Neural crest cell (in vitro differentiated cells): ENCODE measurements at places on chromosomes 4 and X. TPM values are rescaled to one million over a fixed set of nuclear protein-coding genes. Genes with fewer than 3 reads are reported as not detected.

DNA sequence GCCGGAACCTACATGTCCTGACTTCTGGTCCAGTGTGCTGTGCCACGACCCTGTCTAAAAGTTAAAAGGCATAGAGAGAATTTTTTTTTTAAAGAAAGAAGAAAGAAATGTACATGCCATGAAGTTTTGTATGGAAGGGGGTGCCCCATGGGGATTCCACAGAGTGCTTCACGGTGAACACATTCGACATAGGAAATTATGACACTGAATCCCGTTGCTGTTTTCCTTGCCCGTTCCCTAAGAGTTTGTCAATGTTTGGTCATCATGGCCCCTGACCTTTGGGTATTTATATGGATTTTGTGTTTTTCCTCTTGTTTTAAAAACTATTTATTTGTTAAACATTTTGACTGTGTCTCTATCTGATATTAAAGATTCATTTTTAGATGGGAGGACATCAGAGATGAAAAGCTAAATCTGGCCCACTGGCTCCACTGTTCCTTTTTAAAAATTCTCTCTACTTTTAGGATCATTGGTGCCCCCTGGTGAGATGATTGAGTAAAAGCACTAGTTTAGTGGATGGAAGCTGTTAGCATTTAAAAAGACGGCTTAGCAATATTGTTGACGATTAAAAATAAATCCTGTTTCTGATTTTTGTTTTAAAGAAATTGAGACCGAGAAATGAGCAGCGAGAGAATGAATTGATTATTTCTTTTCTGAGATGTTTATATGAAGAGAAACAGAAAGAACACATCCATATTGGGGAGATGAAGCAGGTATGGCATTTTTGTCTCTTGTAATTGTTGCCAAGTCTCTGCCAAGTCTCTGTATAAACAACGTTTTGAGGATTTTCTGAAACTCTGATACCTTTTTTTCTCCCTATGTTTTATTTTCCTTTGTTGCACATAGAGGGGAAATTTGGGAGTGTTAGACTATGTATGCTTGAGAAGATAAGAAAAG, 75.0 kb downstream of the PTTG2 start:
- peaks cover 14% of the 10 kb centered on the region for H3K36me3 ChIP-seq
- no peak overlapping the region for H3K27ac ChIP-seq
- no peaks in the 10 kb centered on the region for H3K27me3 ChIP-seq
- no peak overlapping the region for H3K4me3 ChIP-seq
- peaks cover 7% of the 10 kb centered on the region for H3K4me1 ChIP-seq

Gene TRIM60
- not detected in 2 replicates for total RNA-seq

DNA sequence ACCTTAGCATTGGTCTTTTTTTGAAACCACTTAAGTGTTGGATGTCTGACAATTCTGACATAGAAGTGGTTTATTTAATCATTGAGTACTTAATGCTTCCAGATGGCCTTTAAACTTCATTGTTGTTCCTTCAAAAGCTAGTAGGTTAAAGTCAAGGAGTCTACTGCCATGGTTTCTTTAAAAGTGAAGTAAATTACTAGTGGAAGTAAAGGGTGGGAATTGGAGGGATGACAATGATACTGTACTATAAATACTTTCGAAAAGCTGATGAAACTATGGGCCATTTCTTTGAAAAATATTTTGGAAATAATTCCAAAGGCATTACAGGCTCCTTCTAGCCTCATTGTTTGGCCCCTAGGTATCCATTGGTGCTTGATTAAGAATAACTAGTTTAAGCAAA, 51.9 kb downstream of the ATP10D start:
- no peak for DNase-seq
- no peak overlapping the region for H3K4me3 ChIP-seq
- peaks cover 6% of the 10 kb centered on the region for H3K36me3 ChIP-seq

DNA sequence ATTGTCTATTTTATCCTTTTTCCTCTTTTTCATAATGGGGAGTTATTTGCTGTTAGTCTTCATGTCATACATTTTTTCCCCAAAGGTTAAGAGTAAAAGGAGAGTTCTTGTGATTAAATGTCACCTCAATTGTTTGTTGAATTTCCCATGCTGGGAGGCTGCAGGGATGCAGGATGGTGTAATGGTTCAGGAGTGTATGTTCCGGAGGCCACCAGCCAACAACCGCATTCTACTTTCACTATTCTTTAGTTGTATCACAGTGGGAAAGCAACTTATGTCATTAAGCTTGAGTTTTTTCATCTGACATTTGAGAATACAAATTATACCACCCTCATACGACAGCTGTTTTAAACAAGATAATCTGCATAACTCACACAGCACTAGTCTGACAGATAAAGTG, 15.4 kb downstream of the AFP start:
- H3K4me1 ChIP-seq = peaks cover 8% of the 10 kb centered on the region
- H3K27ac ChIP-seq = no peak overlapping the region
- H3K27me3 ChIP-seq = no peaks in the 10 kb centered on the region
- DNase-seq = no peak
- no peaks in the 10 kb centered on the region for H3K36me3 ChIP-seq
- no peak overlapping the region for H3K4me3 ChIP-seq

Gene CT83
- total RNA-seq = not detected in 2 replicates

- H3K27me3 ChIP-seq = no peaks in the 10 kb centered on the region
- no peak overlapping the region for H3K4me3 ChIP-seq
- H3K4me1 ChIP-seq = no peaks in the 10 kb centered on the region
- no peak for DNase-seq
These were observed 43.5 kb downstream of the NUDT9 start for GRCh38 chr4:87465739-87466366.

Gene PAGE1
- not detected in 2 replicates for total RNA-seq

DNA sequence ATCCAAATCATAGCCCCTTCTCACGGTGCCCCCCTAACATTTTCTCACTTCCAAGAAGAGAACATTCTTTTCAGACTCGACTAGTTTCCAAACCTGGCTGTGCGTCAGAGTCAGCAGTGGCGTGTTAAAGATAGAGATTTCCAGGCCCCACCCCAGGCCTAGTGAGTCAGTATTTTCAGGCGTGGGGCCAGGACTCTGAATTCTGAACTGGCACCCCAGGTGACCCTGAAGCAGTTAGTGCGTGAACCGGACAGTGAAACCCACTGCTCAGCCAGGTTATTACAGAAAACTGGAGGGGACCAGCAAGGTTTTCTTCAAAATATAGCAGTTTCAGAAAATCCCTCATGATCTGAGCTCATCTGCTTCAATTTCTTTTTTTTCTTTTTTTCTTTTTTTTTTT, 35.0 kb upstream of the BCOR start:
- H3K4me3 ChIP-seq = no peak overlapping the region
- H3K27ac ChIP-seq = no peak overlapping the region
- peaks cover 5% of the 10 kb centered on the region for H3K36me3 ChIP-seq
- DNase-seq = no peak
- no peaks in the 10 kb centered on the region for H3K27me3 ChIP-seq
- peaks cover 4% of the 10 kb centered on the region for H3K4me1 ChIP-seq

DNA sequence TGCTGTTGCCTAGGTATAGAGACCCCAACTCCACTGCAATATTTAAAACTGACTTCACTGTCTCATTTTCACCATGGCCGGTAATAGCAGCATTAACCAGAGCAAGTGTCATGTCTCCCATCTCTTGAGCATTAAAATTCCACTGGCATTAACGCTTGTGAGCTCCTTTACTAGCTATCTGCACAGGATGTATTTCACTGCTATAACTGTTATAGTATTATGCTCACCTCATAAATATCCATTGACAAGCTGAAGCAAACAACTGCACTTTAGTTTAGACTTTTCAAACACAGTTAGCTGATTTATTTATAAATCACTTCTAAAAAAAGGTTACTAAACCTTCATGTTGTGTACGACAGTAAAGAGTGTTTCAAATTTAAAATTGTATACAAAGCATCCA, 157.8 kb downstream of the ANTXR2 start:
- H3K27me3 ChIP-seq = no peaks in the 10 kb centered on the region
- no peak overlapping the region for H3K27ac ChIP-seq
- H3K4me1 ChIP-seq = no peaks in the 10 kb centered on the region
- DNase-seq = no peak

Gene DHX15
- 240 TPM in 2 replicates for total RNA-seq

Gene DRD5
- total RNA-seq = not detected in 2 replicates

GRCh38 chr4:89575840-89576239, 261.1 kb downstream of the SNCA start:
- H3K27ac ChIP-seq = no peak overlapping the region
- H3K4me3 ChIP-seq = no peak overlapping the region
- no peak for DNase-seq
- peaks cover 3% of the 10 kb centered on the region for H3K36me3 ChIP-seq
- peaks cover 3% of the 10 kb centered on the region for H3K27me3 ChIP-seq
- peaks cover 16% of the 10 kb centered on the region for H3K4me1 ChIP-seq

Gene CCDC160
- total RNA-seq = 8.5 and 9.1 TPM in 2 replicates

- no peak for DNase-seq
- H3K36me3 ChIP-seq = no peaks in the 10 kb centered on the region
- H3K27ac ChIP-seq = no peak overlapping the region
- H3K27me3 ChIP-seq = peaks cover 47% of the 10 kb centered on the region
- peaks cover 29% of the 10 kb centered on the region for H3K4me1 ChIP-seq
These were observed 3.1 kb upstream of the HS6ST2 start for GRCh38 chrX:132961511-132961910.

DNA sequence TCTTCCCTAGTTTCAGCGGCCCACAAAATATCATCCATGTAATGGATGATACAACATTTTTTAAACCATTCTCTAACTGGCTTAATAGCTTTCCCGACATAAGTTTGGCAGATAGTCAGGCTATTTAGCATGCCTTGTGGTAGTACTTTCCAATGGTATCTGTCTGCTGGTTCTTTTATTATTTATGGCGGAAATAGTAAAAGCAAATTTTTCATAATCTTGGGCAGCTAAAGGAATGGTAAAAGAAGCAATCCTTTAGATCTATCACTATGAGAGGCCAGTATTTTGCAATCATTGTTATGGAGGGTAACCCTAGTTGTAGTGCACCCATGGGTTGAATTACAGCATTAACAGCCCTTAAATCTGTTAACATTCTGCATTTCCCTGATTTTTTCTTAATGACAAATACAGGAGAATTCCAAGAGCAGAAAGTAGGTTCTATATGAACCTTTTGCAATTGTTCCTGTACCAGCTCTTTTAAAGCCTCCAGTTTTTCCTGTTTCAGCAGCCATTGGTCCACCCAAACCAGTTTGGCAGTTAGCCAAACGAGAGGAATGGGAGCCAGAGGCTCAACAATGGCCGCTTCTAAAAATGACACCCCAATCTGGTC, 14.3 kb upstream of the HSD17B11 start:
- no peak overlapping the region for H3K27ac ChIP-seq
- no peaks in the 10 kb centered on the region for H3K27me3 ChIP-seq
- peaks cover 5% of the 10 kb centered on the region for H3K36me3 ChIP-seq
- no peak overlapping the region for H3K4me3 ChIP-seq

Gene CXorf49
- not detected in 2 replicates for total RNA-seq

DNA sequence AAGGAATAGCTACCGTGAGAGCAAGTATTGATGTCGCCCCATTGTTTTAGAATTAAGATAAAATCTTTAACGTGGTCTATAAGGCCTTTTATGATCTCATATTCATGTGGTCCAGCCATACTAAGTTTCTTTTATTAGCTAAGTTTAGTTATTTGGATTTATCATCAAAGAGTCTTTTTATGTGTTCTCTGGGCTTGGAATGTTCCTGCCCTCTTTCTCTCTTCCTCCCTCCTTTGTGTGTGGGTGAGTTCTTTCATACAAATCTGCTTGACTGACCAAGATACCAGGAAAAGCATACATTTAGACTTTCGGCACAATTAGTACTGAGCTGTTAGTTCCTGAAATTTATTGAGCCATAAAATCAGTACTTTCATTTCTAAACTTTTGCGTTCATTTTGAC, 11.3 kb downstream of the TDO2 start:
- no peaks in the 10 kb centered on the region for H3K36me3 ChIP-seq
- H3K27me3 ChIP-seq = no peaks in the 10 kb centered on the region
- H3K4me1 ChIP-seq = peaks cover 9% of the 10 kb centered on the region
- DNase-seq = no peak
- no peak overlapping the region for H3K27ac ChIP-seq
- no peak overlapping the region for H3K4me3 ChIP-seq

DNA sequence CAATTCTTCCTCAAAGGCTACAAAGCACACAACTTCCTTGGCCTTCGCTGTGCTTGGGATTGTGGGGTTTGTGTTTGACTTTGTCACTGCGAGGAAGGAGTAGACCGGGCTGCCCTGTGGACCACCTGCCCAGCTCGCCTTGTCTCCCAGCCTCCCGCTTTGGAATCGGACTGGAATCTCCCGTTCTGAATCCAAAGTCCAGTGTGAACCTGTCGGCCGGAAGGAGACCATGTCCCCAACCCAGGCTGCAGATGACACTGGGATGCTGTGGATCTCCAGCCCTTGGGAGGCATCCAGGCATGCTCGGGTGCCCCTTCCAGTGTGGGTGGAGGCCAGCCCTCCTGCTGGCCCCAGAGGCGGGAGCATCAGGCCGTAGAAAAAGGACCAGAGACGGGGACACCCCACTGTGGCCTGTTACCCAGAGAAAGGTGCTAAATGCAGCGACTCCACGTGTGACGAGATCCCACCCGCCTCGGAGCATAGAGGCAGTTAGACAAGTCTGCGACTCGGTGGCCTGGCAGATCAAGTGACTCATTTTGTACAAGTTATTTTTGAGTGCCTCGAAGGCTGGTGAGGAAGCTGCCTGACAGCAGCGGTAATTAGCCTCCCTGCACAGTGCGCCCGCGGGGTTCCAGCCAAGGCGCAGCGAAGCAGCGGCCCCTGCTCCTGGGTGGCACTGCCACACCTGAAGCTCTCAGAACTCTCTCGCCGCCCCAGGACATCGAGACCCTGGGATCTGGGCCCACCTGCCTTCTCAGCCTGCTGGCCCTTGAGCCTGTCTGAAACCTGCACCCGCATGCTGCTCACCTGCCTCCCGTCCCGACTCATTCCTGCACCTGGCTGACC, 57.5 kb downstream of the ADRA2C start:
- no peak for DNase-seq
- H3K27me3 ChIP-seq = peaks cover 35% of the 10 kb centered on the region
- no peak overlapping the region for H3K4me3 ChIP-seq
- no peaks in the 10 kb centered on the region for H3K36me3 ChIP-seq
- no peaks in the 10 kb centered on the region for H3K4me1 ChIP-seq
- no peak overlapping the region for H3K27ac ChIP-seq

DNA sequence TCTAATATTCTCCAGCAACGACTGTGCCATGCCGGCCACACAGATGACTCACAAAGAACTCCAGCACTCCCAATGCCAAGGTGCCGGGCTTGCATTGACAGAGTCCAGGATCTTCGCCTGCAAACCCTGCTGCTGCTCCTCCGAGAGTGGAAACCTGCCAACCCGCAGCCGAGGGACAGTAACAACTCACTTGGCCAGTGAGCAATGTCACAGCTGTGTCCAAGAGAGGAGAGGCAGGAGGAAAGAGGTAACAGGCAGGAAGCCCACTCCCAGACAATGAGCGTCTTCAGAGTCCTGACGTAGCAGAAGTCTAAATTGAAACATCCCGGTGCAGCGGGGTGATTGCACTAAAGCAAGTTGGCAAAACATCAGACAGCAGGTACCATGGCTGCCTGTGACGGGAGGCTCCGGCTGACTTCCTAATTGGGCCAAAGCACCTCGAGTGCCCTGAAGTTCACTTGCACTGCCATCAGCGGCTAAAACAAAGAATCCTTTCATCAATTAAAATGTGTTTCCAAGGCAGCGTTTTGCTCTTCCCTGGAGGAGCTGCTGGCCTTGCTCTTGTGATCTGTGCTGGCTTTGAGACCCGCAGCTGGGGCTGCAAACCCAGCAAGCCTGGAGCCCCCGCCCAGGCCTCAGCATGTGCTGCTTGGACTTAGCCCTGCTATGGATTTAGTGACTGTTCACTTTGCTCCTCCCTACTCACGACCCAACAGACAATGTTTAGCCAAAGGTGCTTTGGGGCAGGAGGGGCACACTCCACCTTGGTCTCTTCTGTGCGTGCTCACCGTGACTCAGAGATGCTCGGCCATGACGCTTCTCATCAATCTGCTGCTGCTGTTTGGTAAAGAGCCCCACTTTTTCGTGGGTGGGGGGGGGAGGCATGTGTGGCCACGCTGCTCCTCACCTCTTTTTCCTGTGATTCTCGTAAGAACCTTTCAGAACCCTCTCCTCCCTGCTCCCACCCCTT, 36.5 kb downstream of the DCTD start:
- peak overlapping the region; percentile 44 for H3K4me3 ChIP-seq
- H3K4me1 ChIP-seq = peaks cover 49% of the 10 kb centered on the region
- H3K27me3 ChIP-seq = no peaks in the 10 kb centered on the region
- no peak for DNase-seq
